Upper lobe of right lung (tissue), 1 donor: ENCODE measurements at places on chromosomes 12 and 14.

DNA sequence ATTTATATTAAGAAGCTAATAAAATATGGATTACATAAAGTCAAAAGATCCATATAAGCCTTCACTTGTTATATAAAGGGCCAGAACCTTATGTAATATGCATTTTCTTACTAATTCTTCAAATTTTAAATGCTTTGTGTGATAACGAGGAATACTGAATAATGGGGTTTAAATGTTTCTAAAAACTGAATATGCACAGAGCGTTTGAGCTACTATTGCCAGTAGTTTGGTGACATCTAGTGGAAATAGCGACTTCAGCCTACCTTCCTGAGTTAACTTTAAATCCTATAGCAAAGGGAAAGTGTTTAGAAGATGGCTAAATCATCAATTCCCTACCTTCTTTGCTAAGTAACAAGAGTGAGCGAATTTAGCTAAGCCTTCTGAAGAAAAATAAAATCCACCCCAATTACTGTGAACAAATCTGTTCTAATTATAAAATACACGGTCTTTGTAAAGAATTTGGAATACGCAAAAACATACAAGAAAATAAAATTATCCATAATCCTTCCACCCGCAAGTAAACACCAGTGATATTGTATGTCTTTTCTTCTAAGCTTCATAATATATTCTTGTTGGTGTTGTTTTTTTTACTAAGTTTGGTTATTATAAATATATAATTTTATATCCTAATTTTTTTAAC lies 115.5 kb upstream of the G2E3 start:
- no peak for DNase-seq
- no peaks in the 10 kb centered on the region for H3K27me3 ChIP-seq
- H3K27ac ChIP-seq, result no peak overlapping the region
- H3K36me3 ChIP-seq, result no peaks in the 10 kb centered on the region
- H3K4me1 ChIP-seq, result no peaks in the 10 kb centered on the region
- no peak overlapping the region for H3K4me3 ChIP-seq

DNA sequence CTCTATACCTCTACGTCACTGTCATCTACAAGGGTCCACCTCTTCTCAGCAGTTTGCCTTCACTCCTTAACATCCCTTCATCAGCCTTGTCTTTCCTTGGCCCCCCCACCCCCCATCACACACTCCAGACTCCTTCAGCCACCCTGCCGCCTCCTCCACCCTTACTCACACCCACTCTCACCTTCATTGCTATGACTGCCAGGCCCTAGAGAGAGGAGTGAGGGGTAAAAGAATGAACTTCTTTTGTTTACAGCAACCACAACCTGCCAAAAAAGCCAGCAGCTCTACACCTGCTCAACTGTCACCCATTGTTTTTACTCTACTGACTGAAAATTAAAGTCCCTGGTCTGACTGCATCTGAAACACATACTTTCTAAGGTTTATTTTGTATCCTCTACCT lies 112.8 kb downstream of the DUSP6 start:
- no peak for DNase-seq
- peaks cover 33% of the 10 kb centered on the region for H3K4me1 ChIP-seq

DNA sequence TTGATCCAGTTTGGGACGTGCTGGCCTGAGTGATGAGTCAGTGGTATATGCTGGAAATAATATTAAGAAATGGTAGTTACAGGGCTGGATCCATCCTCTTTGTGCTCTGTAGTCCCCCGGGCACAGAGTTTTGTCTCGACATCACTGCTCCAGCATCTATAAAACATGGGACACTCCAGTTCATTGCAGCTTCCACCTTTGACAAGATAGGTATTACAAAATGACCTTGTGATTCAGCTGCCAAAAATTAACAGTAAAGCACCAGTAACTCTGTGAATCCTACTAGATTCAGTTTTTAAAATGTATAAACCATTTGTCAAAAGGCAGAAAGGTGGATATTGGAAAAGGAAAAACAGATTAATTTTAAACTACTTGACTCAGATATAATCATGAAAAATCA lies 14.6 kb upstream of the GNG2 start:
- no peak overlapping the region for H3K27ac ChIP-seq
- no peak overlapping the region for H3K4me3 ChIP-seq
- no peaks in the 10 kb centered on the region for H3K27me3 ChIP-seq
- H3K4me1 ChIP-seq, result peaks cover 3% of the 10 kb centered on the region

DNA sequence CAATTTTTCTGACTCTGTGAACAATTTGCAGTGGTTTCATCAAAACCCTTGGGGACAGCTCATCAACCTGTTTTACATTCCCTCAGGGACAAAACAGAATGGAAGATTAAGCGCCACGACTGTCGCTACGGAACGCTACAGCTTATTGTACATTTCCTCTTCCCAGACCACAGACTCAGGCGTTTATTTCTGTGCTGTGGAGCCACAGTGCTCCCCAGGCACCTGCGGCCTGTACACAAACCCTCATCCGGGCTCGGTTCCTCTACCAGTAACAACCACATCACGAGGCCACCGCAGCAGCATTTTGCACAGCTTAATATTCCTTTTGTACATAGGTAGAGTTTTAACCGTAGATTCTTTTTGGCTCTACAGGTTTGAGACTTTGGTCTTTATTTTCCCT lies 397.4 kb upstream of the OR4E1 start:
- no peak overlapping the region for H3K27ac ChIP-seq
- H3K4me3 ChIP-seq, result peak overlapping the region; percentile 22
- no peaks in the 10 kb centered on the region for H3K27me3 ChIP-seq

DNA sequence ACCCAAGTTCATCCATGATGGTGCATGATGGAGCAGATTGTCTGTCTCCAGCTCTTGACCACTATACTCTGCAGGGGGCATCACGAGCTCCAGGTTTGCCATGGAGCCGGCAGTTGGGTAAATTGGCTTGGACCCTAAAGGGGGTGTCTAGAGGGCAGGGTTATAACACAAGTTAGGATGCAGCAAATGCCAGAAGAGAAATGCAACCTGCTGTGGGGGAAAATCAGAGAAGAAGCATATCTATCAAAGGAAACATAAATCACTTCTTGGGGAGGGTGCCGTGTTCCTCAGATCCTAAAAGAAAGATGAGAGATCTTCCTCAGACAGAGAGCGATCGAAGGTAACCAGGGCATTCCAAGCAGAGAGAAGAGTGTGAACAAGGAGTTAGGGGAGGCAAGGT lies 334.9 kb downstream of the C12orf75 start:
- no peak for DNase-seq
- no peak overlapping the region for H3K27ac ChIP-seq
- H3K27me3 ChIP-seq, result no peaks in the 10 kb centered on the region
- H3K4me1 ChIP-seq, result no peaks in the 10 kb centered on the region
- H3K4me3 ChIP-seq, result no peak overlapping the region
- H3K36me3 ChIP-seq, result no peaks in the 10 kb centered on the region

DNA sequence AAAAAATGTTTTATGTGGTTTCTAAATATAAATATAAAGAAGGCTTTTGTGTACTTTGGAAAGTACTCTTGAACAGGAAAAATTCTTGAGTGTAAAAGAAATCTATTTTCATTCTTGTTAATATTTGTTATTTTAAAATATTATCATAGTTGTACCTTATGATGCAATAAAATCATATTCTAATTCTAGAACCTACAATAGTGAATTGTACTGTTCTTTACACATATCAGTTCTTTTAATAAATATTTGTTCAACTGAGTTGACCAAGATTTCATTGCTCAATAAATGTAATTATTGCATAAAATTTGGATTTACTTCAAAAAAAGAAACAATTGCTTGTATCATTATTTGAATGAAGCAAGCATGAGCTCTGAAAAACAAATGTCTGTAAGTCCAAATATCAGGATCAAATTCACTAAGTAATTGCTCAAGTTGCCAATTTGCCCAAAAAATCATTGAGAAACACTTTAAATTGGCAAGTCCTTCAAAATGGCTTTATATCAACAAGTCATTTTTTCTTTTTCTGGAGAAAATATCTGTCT lies 191.6 kb upstream of the SLC16A7 start:
- no peaks in the 10 kb centered on the region for H3K36me3 ChIP-seq
- no peak overlapping the region for H3K4me3 ChIP-seq
- H3K27ac ChIP-seq, result no peak overlapping the region
- peaks cover 4% of the 10 kb centered on the region for H3K4me1 ChIP-seq
- no peaks in the 10 kb centered on the region for H3K27me3 ChIP-seq
